ENCODE measurements at places on chromosomes 3 and 15.
A peak's percentile ranks its signal among the peaks of the same experiment; 100 is the strongest.

DNA sequence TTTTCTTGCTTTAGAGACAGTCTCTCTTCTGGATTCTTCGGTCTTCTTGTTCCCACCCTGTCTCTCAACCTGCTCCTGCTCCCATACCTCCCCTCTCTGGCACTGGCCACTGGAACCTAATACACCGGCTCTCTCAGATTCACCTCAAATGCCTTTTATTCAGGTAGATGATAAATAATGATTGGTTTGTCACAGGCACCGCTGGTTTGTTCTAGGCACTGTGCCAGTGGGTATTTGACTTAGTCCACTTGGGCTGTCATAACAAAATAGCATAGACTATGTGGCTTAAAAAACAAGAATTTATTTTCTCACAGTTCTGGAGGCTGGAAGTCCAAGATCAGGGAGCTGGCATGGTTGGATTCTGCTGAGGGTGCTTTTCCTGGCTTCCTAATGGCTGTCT lies 278.2 kb upstream of the STT3B start:
- DNase-seq, result no peak

- DNase-seq, result no peak
Observed at GRCh38 chr3:126390751-126391150, 4.0 kb upstream of the CFAP100 start.

DNA sequence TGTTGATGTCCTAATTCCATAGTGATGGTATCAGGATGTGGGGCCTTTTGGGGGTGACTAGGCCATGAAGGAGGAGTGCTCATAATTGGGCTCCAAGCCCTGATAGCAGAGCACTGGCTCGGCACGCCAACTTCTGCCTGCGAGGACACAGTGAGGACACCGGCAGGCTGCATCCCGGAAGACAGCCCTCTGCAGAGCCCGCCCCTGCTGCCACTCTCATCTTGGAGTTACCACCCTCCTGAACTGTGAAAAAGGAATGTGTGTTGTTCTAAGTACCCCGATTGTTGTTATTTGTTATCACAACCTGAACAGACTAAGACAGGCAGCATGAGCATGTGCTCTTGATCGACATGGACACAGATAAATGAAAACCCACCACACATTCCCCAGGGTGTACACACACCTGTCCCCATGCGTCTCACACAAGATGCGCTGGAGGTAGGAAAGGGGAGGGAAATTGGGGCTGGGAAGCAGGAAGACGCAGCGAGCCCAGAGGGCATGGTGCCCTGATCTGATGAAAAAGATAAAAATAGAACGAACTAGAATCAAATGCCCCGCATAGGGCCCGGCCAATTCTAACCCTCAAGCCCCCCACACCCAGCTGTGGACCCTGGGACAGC lies 40.1 kb downstream of the RPN1 start:
- DNase-seq, result no peak

DNA sequence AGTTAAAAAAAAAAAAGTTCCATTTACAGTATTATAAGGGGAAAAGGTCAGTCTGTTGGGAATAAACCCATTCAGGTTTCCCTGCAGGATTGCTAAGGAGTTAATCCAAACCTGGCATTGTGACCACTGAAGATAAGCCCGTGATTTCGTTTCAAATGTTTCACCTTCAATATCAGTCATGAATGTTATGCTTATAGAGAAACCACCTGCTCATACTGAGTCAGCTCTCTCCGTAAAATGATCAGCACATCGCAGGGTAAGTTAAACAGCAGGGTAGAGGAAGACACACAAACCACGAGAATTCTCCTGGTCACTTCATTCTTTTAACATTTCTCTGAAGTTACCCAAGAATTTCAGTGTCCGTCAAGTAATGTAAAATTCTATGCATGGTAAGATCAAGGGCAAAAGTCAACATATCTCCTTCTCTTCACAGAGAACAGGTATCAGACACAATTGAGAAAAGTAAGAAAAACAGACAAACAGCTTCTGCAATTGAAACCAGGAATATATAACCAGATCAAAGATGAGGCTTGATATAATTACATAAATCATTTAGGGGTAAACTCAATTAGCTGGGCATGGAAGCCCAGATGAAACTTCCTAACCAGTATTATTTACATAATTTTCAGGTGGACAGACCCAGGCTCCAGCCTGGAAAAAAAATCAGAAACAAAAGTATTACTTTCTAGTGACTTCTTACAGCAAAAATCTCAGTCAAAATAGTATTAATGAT lies 67.6 kb upstream of the ARHGEF3 start:
- peak; percentile 63 for DNase-seq

- no peak for DNase-seq
Observed at GRCh38 chr3:119632829-119633228, 27.6 kb downstream of the POPDC2 start.

GRCh38 chr15:90219421-90220141 lies 14.2 kb downstream of the CIB1 start:
- DNase-seq, result no peak

- peak; percentile 80 for DNase-seq
Observed at GRCh38 chr15:38864827-38865581, 300.4 kb upstream of the RASGRP1 start.

- no peak for DNase-seq
Observed at GRCh38 chr15:84942456-84942855, 39.2 kb upstream of the PDE8A start.

DNA sequence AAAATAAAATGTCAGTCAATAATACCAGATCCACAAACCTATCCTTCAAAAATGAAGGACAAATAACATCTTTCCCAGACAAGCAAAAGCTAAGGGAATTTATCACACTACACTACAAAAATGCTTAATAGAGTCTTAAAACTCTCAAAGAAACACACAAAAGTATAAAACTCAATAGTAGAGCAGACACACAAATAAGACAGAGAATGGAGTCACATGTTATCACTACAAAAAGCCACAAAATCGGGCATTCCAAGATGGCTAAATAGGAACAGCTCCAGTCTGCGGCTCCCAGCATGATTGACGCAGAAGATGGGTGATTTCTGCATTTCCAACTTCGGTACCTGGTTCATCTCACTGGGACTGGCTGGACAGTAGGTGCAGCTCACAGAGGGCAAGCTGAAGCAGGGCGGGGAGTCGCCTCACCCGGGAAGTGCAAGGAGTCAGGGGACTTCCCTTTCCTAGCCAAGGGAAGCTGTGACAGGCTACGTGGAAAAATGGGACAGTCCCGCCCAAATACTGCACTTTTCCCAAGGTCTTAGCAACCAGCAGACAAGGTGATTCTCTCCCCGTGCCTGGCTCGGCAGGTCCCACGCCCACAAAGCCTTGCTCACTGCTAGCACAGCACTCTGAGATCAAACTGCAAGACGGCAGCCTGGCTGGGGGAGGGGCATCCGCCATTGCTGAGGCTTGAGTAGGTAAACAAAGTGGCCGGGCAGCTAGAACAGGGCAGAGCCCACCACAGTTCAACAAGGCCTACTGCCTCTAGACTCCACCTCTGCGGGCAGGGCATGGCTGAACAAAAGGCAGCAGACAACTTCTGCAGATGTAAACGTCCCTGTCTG lies 46.3 kb downstream of the SENP7 start:
- no peak for DNase-seq

- DNase-seq, result no peak
Observed at GRCh38 chr15:38202361-38202760, 50.3 kb upstream of the SPRED1 start.

- DNase-seq, result no peak
Observed at GRCh38 chr3:185561958-185562357, 9.6 kb upstream of the LIPH start.

DNA sequence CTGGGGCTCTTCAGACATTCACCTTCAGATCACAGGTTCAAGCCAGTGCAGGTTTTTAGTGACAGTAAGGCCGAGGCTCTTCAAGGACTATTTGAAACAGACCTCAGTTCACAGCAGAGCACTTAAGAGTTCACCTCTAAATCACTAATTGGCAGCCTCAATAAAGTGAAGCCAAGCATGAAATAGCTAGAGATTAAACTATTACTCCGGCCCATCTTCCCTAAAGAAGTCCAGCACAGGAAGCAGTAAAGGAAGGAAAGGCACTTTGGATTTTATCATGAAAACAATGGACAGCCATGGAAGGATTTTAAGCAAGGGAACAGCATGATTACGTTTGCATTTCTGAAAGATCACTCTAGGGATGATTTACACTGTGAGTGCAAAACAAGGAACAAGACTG lies 27.6 kb upstream of the ARL6 start:
- no peak for DNase-seq

GRCh38 chr3:65677486-65678010 lies 361.2 kb downstream of the MAGI1 start:
- DNase-seq, result no peak

- no peak for DNase-seq
Observed at GRCh38 chr15:50496692-50497091, 49.8 kb downstream of the USP50 start.

GRCh38 chr3:146539315-146539714 lies 5.1 kb downstream of the PLSCR1 start:
- DNase-seq, result no peak

DNA sequence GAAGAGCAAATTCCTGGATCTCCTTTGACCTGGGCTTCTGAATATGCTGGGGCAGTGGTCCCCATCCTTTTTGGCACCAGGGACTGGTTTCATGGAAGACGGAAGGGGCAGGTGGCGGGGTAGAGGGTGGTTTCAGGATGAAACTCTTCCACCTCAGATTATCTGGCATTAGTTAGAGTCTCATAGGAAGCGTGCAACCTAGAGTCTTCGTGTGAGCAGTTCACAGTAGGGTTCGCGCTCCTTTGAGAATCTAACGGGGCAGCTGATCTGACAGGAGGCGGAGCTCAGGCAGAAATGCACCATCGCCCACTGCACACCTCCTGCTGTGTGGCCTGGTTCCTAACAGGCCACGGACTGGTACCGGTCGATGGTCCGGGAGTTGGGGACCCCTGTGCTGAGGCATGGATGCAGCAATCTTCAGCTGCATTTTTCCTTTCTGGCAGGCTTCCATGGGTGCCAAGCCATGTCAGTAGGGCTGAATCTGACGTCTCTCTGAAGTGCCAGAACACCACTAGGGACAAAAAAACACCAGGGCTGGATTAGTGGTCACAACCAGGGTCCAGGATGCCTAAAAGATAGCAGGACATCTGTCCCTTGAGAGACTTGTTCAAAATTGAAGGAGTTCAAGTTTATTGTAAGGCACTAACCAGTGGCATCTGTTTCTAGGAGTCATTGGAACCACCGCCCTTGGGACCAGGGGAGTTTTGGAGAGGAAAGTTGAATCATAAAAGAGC lies 8.4 kb upstream of the GOLGB1 start:
- DNase-seq, result no peak

DNA sequence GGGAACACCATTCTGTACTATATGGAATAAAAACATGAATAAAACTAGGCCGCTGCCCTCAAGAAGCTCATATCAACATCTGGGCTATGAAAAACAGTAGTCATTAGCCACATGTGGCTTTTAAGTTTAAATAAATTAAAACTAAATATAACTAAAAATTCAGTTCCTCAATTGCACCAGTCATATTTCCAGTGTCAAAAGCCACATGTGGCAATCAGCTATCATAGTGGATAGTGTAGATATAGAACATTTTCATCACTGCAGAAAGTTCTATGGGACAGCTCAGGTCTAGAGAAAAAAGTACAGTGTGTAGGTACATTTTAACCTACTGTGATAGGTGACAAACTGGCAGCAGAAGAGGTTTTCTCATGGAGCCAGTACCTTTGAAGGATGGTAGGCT lies 261.4 kb downstream of the FOXP1 start:
- DNase-seq, result no peak

GRCh38 chr3:71443332-71443731 lies 140.2 kb downstream of the FOXP1 start:
- DNase-seq, result no peak

DNA sequence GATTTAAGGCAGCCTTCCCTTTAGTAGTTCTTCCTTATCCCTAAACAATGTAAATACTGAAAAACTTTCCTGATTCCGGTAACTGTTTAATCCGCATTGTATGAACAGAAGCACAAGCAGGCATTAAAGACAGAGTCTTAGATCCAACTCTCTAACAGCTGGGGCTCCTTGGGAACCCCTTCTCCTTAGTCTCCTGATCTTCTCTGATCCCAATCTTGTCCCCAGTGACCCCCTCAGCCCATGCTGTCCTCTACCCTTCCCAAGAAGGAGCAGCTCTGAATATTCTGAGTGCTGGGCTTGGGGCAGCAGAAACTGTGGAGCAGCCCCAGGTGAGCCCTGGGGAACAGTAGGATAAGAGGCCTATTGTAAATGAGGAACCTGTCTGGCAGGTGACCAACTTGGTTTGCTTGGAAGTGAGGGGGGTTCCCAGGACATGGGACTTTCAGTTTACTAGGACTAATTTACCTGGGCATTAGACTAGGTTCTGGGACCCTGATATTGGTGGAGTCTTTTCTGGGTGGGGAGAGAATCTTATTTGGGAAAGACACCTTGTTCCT lies 13.0 kb upstream of the SLC30A4 start:
- no peak for DNase-seq

- DNase-seq, result no peak
Observed at GRCh38 chr3:39910826-39911464, 101.5 kb downstream of the MYRIP start.

GRCh38 chr3:12428126-12428525 lies 56.2 kb upstream of the TSEN2 start:
- DNase-seq, result no peak

- DNase-seq, result no peak
Observed at GRCh38 chr3:29773481-29773880, 492.6 kb downstream of the RBMS3 start.

- no peak for DNase-seq
Observed at GRCh38 chr15:90046911-90047392, 45.8 kb downstream of the ZNF710 start.

DNA sequence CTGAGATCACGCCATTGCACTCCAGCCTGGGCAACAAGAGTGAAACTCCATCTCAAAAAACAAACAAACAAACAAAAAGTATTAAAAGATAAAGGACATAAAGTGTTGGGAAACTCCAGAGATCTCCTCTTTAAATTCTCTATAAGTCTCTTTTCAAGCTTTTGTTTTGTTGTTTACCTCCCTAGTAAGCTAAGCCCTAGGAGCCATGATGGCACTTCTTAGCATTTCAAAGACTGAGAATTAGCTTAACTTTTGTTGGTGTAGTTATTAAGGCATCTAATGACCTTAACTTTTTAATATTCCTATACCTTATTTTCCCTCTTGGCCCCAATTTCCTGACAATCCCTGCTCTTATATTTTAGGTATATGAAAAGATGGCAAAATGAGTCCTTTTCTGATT lies 157.3 kb downstream of the ZNF609 start:
- DNase-seq, result no peak
